H1 (cell line): ENCODE measurements at places on chromosomes 13 and 19.

DNA sequence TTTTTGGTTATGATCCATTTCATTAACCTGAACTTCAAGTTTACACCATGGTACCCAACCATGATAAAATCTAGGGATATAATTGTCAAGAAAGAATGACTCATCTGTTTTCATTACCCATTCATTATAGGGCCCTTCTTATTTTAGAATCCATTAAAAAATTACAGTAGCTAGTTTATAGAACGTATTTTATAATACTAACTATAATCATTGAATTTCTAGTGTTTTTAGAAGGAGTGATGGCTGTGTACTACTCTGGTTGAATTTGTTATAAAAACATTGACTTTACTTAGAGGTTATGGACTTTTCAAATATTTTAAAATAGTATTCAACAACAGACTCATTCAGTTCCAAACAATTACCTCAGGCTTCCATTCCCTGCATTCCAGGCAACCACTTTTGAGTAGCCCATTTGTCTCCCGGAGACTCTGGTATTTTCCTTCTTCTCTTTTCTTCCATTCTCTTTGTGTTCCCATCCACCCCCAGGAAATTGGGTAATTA lies 71.9 kb upstream of the KLF12 start:
- H3K27ac ChIP-seq = no peak overlapping the region
- H3K36me3 ChIP-seq = no peaks in the 10 kb centered on the region
- no peak overlapping the region for H3K4me3 ChIP-seq
- H3K4me1 ChIP-seq = no peaks in the 10 kb centered on the region
- DNase-seq = no peak

DNA sequence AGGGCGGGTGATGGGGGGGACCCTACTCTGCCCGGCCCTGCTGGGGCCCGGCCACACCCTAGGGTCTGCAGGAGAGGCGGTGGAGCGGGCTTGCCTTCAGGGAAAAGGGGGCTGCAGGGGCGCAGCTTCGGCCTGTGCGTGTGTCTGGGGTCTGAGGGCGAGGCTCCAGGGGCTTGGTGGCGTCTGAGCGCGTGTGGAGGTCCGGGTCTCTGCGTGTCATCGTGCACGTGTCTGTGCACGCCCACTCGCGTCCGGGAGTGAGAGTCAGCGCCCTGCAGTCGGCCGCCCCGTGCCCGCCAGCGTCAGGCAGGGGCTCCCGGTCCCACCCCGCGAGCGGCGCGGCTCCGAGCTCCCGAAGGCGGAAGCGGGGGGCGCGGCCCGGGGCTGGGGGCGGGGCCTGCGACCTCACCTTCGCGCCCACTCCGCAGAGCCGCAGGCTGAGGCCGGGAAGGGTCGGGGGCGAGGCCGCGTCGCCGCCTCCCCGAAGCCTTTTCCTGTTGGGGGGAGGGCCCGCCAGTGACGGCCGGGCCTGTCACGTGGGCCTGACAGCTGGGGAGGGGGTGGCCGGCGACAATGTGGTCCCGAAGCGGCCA lies at the start of gene ARHGAP45:
ARHGAP45 (plus strand) TSS at position 420 of the 593 bp plus-strand sequence. CDS start 239 bp downstream, outside the sequence.
- H3K4me3 ChIP-seq = peak within 1 kb of the TSS; percentile 68
- no peaks in the 10 kb centered on the region for H3K36me3 ChIP-seq
- H3K27ac ChIP-seq = no peak within 1 kb of the TSS

DNA sequence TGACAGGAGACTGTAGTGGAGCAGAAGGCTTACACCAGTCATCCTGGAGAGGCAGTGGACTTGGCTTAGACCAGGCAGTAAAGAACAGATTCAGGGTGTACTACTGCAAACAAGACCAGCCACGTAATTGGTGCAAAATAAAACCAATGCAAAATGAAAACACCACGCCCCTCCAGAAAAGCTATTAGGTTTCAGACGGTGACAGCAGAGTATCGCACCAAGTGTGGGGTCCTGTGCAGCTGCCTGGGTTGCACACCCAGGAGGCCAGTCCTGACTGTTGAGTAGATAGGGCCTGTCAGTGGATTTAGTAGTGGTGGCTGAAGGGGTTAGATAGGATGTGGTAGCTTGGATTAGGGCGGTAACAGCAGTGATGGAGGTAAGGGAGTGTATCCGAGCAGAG lies 5.4 kb upstream of the PRKACA start:
- H3K4me1 ChIP-seq = no peaks in the 10 kb centered on the region
- no peak overlapping the region for H3K27ac ChIP-seq
- H3K27me3 ChIP-seq = no peaks in the 10 kb centered on the region
- peaks cover 2% of the 10 kb centered on the region; the same call in 1 of the 2 replicates for H3K36me3 ChIP-seq
- no peak for DNase-seq

DNA sequence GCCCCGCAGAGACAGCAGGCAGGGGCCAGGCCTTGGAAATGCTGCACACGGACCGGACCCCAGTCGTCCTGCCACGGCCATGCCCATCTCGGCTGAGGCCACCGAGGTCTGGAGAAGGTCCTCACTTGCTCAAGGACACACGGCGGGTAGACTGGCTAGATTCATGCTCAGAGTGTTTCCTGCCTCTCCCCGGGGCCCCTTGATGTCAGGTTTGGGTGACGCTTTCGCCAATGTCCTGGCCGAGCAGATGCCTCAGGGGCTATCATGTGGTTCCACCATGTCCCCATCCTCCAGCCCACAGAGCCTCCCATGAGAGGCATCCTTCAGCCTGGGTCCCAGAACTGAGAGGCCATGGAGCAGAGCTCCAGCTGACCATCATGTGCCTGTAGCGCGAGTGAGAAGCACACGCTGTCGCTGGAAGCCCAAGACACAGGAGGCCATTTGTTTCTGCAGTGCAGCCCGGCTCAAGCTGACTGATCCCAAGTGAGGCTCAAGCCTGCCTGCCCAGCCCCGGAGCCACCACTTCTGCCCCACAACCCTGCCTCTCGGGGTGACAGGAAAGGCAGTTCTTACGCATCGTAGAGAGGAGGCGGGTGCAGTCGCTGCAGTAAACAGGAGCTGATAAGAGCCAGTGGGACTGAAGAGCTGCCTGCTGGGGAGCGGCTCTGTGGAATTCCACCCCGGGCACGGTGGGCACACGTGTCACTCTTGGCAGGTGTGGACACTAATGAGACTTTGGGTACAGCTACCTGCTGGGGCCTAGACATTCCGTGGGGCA lies 53.9 kb upstream of the GAS6 start:
- DNase-seq = no peak
- H3K4me3 ChIP-seq = no peak overlapping the region
- H3K27ac ChIP-seq = no peak overlapping the region
- no peaks in the 10 kb centered on the region for H3K4me1 ChIP-seq
